NCI-H2029 treated with DMSO at 0.1 percent for 48 hours (cell line): ENCODE measurements at places on chromosomes 5 and 9.

GRCh38 chr9:93567271-93567959 lies 9.0 kb upstream of the PHF2 start:
- no peak for DNase-seq

- DNase-seq: no peak
These were observed 95.2 kb upstream of the IL7R start for GRCh38 chr5:35761541-35761940.

DNA sequence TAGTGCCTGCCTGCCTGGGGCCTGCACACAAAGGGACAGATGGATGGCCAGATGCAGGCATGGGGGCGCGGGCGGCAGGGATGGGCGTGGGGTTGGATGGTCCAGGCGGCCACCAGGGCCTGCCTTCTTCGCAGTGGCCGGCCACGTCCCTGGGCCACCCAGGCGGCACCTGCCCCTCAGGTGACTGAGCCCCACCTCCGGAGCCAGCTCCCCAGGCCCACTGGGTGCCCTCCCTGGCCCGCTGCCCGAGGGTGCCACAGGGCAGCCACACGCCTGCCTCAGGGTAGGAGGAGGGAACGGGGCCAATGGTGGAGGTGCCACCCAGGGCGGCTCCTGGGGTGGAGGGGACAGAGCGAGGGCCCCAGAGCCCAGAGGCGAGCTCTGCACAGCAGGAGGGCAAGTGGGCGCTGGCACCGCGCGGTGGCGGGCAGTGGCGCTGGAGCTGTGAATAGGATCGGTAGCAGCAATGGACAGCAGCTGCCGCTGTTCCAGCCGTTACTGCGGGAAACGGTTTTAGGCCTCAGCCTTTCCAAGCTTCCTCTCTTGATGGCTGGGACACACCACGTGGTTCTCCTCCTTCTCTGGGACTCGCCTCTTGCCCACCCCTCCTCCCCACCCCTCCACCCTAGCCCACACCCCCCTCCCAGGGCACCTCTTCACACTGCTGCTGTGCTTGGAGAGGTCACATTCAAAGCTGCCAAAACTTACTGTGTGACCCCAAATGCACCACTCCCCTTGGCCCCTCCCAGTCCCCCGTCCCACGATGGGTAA lies 19.1 kb downstream of the LHX3 start:
- no peak for DNase-seq

DNA sequence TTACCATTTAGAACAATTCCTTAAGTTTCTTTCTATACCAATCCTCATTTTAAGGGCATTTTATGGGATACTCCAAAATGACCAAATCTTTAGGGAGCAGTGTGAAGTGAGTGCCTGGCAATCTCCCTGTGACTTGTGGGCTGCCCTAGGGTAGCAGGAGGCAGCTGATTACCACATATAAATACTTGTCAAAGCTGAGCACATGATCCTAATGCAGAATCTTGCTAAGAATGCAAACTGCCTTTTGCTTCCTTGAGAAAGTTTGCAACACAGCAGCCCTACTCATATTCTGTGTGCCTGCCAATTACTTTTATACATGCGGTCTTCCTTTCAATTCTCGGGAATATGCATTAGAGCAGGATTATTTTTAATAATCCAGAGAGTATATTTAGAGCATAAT lies 18.2 kb upstream of the NREP start:
- DNase-seq: no peak

GRCh38 chr5:176650354-176650884 lies 3.1 kb downstream of the TSPAN17 start:
- DNase-seq: no peak

GRCh38 chr9:132554755-132555154 lies 27.7 kb upstream of the BARHL1 start:
- DNase-seq: no peak

DNA sequence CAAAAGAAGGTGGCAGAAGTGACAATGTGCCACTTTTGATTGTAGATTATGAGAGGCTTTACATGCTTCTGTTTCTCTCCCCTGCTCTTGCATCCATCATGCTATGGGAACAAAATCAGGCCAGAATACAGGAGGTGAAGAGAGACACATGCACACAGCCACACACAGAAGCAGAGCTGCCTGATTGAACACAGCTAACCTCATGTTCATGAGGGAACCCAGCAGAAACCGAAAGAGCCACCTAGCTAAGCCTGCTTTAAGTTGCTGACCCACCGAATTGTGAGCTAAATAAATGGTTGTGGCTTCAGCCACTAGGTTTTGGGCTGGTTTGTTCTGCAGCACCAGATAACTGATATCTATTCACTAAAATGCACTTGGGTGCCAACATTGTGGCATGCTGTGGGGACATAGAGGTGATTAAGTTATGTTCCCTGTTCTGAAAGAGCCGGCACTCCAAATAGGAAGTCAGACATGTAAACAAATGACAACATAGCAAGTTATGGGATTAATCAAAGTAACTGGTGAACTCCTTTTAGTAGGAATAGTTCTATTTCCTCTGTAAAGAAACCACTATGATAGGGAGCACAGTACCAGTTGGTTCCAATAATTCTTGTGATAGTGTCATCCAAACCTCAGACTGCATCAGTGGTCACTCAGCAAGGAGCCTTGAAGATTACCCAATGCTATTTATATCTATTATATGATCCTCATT lies 93.6 kb upstream of the TNC start:
- no peak for DNase-seq

GRCh38 chr9:30995956-30996738 lies 1388.3 kb upstream of the ACO1 start:
- DNase-seq: no peak
